ENCODE measurements at places on chromosomes 2 and 18.

GRCh38 chr2:14094592-14094991 is 537.9 kb upstream of the LRATD1 start:
- no peak for DNase-seq

- DNase-seq: no peak
Observed at GRCh38 chr2:184067502-184067901, 530.8 kb upstream of the ZNF804A start.

DNA sequence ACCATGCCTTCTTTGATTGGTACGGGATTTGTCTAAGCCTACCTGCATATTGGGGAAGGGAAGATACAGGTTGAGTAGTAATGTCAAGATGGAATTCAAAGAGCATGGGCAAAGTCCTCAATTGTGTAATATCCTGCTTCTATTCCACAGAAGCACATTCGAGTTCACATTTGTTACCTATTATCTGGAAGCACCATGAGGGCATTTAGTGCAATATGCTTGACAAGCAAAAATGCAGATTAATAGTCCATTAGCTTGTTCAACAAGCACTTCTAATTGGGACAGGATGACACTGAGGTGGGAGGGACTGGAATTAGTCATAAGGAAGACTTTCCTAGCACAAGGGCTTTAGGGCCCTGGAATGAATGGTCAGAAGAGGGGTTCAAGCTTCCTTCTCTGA is 40.5 kb downstream of the MYO5B start:
- no peak for DNase-seq

DNA sequence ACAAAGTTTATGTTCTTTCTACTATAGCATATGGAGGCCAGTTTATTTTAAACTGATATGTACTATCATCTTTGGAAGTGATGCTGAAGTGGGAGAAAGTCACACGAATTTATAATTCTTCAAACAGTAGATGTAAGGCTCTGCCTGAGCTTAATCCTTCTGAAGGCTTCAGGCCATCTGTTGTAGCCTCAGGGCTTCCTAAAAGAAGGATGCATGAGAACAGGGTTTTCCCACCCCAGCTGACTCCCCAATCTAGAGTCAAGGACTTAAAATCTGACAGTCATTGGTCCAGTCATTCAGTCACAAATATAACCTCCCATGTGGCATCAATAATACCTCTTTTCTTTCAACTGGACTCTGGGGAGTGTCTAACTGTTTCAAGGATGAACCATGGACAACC is 330.5 kb downstream of the KCNS3 start:
- DNase-seq: no peak

DNA sequence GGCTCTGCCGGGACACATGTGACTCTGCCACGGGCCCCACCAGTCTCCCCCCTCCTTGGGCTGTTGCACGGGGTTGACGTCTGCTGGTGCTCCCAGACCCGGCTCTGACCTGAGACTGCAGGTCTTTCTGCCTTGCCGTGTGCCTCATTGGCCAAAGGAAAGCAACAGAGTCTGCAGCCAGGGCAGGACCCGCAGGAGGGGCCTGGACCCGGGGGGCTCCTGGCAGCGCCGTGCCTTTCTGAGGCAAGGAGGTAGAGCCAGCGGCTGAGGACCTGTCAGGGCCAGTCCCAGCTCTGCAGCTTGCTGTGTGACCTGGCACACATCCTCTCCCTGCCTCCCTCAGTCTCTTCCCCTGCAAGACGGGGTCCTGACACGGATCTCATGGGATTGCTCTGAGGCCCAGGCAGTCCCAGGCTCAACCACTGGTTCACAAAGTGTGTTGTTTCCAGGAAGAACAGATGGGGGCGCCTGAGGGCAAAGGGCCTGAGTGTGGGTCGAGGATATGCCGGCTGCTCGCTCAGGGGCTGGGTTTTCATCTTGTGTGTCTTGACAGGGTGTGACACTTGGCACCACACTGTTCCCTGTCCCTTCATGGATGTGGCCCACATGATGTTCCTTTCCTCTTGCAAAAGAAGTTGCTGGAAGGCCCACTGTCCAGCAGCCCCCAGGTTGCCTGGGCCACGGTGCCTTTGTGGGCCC is 9.0 kb downstream of the CAPN10 start:
- peak; percentile 58 for DNase-seq

GRCh38 chr2:75949385-75950030 is 238.8 kb upstream of the GCFC2 start:
- DNase-seq: no peak

DNA sequence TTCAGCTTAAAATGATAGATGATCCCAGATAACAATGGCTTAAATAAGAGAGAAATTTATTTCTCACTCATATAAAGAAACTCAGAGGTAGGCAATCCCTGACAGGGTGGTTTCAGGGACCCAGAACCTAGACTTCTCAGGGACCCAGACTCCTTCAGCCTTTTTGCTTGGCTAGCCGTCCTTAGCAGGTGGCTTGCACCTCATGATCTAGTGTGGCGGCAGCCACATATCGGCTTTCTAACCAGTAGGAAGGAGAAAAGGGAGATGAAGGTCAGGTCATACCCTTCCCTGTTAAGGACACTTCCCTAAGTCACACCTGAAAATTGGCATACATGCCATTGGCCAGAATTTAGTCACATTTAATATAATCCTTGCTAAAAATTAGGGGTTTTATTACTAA is 18.4 kb downstream of the VSNL1 start:
- no peak for DNase-seq

DNA sequence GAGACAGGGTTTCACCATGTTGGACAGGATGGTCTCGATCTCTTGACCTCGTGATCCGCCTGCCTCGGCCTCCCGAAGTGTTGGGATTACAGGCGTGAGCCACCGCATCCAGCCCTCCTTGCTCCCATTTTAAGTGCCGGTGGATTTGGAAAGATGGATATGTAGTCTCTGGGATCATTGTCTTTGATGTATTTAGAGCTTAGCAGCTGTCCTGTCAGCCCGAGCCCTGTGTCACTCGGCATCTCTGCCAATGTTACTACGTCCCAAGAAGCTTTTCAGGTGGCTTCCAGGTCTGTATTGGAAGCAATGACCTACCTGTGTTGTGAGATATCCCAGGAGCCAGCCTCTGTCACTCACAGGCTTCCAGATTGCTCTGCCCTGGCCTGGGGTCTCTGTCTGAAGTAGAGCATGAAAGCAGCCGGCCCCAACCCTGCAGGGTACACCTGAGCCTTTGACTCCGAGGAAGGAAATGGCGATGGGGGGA is 35.3 kb downstream of the MAP4K4 start:
- no peak for DNase-seq

- DNase-seq: no peak
Observed at GRCh38 chr18:51957001-51957400, 383.0 kb upstream of the DCC start.

GRCh38 chr2:125224830-125225229 is 1199.7 kb downstream of the CNTNAP5 start:
- DNase-seq: no peak

DNA sequence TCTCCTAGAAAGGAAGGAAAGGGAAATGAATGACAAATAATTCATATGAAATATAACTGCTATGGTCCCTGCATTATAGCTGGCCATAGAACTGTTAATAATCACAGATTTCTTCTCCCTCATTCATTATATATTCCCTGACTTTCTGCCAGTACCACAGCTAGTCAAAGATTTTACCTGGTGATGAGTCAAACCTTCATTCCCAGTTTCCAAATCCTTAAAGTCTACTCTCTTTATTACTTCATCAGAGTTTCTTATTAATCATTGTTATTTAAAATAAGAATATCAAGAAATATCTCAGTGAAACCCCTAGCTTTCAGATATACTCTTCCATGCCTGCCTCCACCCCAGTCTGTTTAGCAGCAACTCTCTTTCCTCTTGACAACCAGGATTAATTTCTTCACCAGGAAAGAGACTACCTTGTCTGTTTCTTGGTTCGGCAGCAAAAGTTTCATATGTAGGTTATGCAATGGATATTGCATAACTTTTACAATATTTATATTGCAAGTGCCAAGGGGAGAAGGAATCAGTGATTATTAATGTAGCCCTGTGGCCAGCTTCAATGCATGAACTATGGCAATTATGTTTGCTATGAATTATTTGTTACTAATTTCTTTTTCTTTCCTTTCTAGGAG is 533.8 kb downstream of the FBXO15 start:
- DNase-seq: no peak

- DNase-seq: no peak
Observed at GRCh38 chr2:37361216-37361815, 16.9 kb downstream of the QPCT start.

DNA sequence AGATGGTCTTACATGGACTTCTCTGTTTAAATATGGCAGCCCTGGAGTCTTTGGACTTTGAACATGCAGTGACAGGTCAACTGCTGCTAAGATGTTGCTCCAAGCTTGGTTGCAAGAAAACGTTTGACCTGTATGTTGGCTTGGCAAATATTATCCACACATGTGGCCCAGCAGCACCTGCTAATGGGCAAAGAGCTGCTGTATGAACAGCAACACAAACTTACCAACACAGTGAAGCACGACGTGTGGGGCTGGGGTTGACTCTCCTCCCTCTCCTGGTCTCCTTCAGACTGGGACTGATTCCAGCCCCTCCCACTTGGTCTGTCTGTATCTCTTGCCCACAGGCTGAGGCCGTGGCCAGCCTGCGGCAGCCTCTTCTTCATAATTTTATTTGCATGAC is 3.8 kb downstream of the KCNE4 start:
- DNase-seq: no peak

Measured in activated CD4-positive, alpha-beta T cell treated with anti-CD3 and anti-CD28 coated beads, Interleukin-10, Interleukin-2, amounts not matched to agents 100 ng/mL and 50 ng/mL, durations not matched to agents 16 hours and 8 hours (primary cell).